Osteocyte (in vitro differentiated cells): ENCODE measurements at places on chromosomes 4 and X. TPM values are rescaled to one million over a fixed set of nuclear protein-coding genes. Genes with fewer than 3 reads are reported as not detected.
A peak's percentile ranks its signal among the peaks of the same experiment; 100 is the strongest.

DNA sequence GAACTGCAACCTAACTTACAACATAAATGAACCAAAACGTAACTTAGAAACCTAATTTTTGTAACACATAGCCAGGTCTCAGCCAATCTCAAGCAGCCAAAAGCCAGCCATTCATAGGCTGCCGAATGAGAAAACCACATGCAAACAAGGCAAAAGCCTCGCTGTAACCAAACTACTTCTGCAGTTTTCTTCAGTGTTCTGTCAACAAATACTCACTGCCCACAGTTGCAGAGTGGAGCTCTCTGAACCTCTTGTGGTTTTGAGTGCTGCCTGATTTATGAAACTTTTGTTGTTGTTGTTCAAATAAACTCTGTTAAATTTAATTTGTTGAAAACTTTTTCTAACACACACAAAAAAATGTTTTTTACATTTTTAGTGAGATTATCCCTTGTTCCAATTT is 251.2 kb downstream of the PAPSS1 start:
- H3K4me1 ChIP-seq: peaks cover 5% of the 10 kb centered on the region
- H3K4me3 ChIP-seq: no peak overlapping the region
- no peak for DNase-seq
- H3K27me3 ChIP-seq: peaks cover 3% of the 10 kb centered on the region
- no peaks in the 10 kb centered on the region for H3K36me3 ChIP-seq

GRCh38 chr4:141311246-141312204 is 90.8 kb downstream of the ZNF330 start:
- no peak overlapping the region for H3K27ac ChIP-seq
- peaks cover 5% of the 10 kb centered on the region for H3K4me1 ChIP-seq
- H3K4me3 ChIP-seq: no peak overlapping the region
- DNase-seq: no peak
- H3K27me3 ChIP-seq: peaks cover 31% of the 10 kb centered on the region

The FOXO4 gene
- total RNA-seq: 17.1 and 23.3 TPM in 2 replicates

GRCh38 chr4:152999346-153000075 is 63.4 kb downstream of the FHDC1 start:
- no peak overlapping the region for H3K4me3 ChIP-seq
- DNase-seq: no peak
- no peaks in the 10 kb centered on the region for H3K36me3 ChIP-seq

DNA sequence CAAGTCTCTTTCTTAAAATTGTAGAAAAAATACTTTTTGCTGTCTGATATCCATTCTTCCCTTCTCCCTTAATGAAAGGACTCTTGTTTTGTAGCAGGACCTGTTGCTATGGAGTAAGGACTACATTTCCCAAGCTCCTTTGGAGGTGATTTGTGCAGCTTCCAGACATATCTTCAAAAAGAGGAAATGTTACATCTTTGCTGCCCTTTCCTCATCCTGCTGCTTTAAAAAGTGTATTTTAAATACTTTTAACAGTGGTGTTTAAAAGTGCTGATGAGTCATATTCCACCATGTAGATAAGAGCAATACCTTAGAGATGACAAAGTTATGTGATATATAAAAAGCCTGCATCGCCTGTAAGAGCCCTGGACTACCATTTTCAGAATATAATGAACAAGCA is 98.7 kb downstream of the CFAP299 start:
- H3K4me1 ChIP-seq: no peaks in the 10 kb centered on the region
- no peaks in the 10 kb centered on the region for H3K36me3 ChIP-seq
- DNase-seq: no peak
- H3K27ac ChIP-seq: no peak overlapping the region

- no peak overlapping the region for H3K27ac ChIP-seq
- no peak for DNase-seq
- no peaks in the 10 kb centered on the region for H3K36me3 ChIP-seq
- H3K27me3 ChIP-seq: no peaks in the 10 kb centered on the region
These were observed 1157.4 kb downstream of the FAM133A start for GRCh38 chrX:94831364-94831763.

The GUCY1B1 gene
- total RNA-seq: 11.5 and 13.2 TPM in 2 replicates

The CD99L2 gene
- 61.9 and 66.3 TPM in 2 replicates for total RNA-seq

DNA sequence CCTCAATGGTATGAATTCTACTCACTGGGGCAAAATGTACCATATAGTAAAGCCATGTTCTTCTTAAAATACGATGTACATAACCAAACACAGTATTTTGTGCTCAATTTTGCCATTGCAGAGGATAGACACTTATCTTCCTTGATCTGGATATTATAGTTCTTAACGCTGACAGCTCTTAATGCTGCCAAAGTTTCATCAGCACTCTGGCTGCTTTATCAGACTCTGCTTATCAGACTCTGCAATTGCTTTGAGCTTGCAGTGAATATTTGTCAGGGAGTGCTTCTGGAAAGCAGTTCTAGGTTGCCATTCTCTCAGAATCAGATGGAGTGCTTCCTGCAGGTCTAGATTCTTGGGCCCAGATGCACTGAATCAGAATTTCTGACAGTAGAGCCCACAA is 863.1 kb downstream of the CCSER1 start:
- no peak overlapping the region for H3K4me3 ChIP-seq
- no peaks in the 10 kb centered on the region for H3K36me3 ChIP-seq
- DNase-seq: no peak

- H3K36me3 ChIP-seq: no peaks in the 10 kb centered on the region
- no peaks in the 10 kb centered on the region for H3K4me1 ChIP-seq
- peaks cover 41% of the 10 kb centered on the region for H3K27me3 ChIP-seq
- no peak overlapping the region for H3K27ac ChIP-seq
- DNase-seq: no peak
These were observed 136.9 kb upstream of the ZIC3 start for GRCh38 chrX:137428766-137429591.

GRCh38 chrX:132877954-132878536 is 80.4 kb downstream of the HS6ST2 start:
- no peaks in the 10 kb centered on the region for H3K27me3 ChIP-seq
- no peak for DNase-seq
- H3K36me3 ChIP-seq: no peaks in the 10 kb centered on the region
- H3K27ac ChIP-seq: no peak overlapping the region
- H3K4me1 ChIP-seq: peaks cover 27% of the 10 kb centered on the region

DNA sequence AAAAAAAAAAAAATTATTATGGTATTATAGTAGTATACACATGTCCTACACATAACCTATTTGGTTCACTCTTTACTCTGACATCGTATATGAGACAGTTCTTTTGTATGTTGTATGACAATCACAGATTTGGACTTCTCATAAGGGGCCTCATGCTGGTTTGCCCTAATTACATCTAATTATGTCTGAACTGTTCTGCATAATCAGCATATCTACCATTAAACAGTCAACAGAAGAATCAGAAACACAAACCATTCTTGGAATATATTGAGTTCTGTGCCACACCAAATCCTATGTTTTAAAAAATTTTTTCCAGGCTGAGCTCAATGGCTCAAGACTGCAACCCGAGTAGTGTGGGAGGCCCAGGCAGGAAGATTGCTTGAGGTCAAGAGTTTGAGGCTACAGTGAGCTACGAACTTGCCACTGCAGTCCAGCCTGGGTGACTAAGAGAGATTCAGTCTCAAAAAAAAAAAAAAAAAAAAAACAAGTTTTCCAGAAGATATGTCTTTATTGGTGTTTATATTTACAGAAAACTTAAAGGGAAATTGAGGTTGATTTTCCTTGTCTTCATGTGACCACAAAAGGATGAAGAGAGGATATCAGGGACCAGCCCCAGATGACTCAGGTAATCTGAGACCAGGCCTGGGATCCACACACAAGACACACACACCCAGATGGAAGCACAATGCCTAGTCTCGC is 22.2 kb downstream of the TRIM61 start:
- DNase-seq: no peak
- peak overlapping the region; percentile 51 for H3K4me3 ChIP-seq
- H3K27me3 ChIP-seq: peaks cover 16% of the 10 kb centered on the region
- H3K36me3 ChIP-seq: no peaks in the 10 kb centered on the region

DNA sequence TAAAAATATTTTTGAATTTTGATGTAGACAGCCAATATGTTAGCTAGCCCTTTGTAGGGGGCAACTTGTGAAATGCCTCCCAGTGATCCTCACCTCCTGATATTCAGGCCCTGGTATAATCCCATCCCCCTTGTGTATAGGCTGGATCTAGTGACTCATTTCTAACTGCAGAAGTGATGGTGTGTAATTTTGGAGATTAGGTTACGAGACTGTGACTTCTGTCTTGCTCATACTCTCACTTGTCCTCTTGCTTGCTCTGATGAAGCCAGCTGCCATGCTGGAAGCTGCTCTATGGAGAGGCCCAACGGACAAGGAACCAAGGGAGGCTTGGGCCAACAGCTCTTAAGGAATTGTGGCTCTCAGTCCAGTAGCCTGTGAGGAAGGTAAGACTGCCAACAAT is 61.7 kb downstream of the GPR82 start:
- H3K4me1 ChIP-seq: peaks cover 18% of the 10 kb centered on the region
- no peak for DNase-seq
- no peaks in the 10 kb centered on the region for H3K27me3 ChIP-seq

The SOD3 gene
- total RNA-seq: 3.4 and 4.5 TPM in 2 replicates

The TGIF2LX gene
- not detected in 2 replicates for total RNA-seq

GRCh38 chrX:37726346-37726745 is 40.8 kb downstream of the XK start:
- no peak for DNase-seq
- no peaks in the 10 kb centered on the region for H3K36me3 ChIP-seq
- H3K4me1 ChIP-seq: no peaks in the 10 kb centered on the region
- H3K4me3 ChIP-seq: no peak overlapping the region
- H3K27ac ChIP-seq: no peak overlapping the region

DNA sequence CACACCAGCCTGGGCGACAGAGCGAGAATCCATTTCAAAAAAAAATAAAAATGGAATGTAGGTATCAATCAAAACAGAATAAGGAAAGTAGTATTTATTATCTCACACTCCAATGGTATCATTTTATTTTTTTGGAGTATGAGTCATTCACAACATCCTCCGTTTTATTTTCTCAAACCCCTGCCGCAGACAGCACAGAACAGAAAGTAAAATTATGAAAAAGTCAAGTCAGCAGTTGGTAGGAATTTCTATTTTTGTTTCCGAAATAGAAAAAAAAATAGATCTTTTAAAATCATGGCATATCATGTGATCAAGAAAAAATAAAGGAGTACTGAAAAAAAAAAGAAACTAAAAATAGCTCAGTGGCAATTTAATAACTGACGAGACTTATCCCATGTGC is 490.7 kb upstream of the TENM3 start:
- H3K27me3 ChIP-seq: no peaks in the 10 kb centered on the region
- no peak for DNase-seq
- peaks cover 28% of the 10 kb centered on the region for H3K4me1 ChIP-seq
- peak overlapping the region; percentile 85 for H3K27ac ChIP-seq
- H3K4me3 ChIP-seq: peak overlapping the region; percentile 63

DNA sequence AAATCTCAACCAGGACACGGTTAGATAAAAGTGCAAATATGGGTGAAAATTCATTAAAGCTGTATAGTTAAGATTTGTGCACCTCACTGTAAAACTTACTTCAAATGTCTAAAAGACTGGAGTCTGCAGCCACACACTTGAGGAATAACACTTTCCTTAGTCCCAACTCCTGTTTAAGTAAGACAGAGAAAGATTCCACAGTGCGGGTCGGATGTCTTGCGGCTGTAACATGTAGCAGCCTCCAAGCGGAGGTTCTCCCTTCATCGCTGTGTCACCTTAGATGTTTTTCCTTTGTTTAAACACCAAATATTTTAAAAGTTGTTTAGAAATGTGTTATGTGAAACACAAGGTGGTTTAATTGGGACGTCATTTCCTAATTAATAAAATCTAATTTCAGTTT is 905 bp upstream of the MAEA start:
- peak overlapping the region; percentile 85 for H3K4me3 ChIP-seq
- H3K36me3 ChIP-seq: no peaks in the 10 kb centered on the region
- no peak for DNase-seq
- H3K27me3 ChIP-seq: no peaks in the 10 kb centered on the region
- peaks cover 33% of the 10 kb centered on the region for H3K4me1 ChIP-seq

The UGT2A1 gene
- not detected in 2 replicates for total RNA-seq

DNA sequence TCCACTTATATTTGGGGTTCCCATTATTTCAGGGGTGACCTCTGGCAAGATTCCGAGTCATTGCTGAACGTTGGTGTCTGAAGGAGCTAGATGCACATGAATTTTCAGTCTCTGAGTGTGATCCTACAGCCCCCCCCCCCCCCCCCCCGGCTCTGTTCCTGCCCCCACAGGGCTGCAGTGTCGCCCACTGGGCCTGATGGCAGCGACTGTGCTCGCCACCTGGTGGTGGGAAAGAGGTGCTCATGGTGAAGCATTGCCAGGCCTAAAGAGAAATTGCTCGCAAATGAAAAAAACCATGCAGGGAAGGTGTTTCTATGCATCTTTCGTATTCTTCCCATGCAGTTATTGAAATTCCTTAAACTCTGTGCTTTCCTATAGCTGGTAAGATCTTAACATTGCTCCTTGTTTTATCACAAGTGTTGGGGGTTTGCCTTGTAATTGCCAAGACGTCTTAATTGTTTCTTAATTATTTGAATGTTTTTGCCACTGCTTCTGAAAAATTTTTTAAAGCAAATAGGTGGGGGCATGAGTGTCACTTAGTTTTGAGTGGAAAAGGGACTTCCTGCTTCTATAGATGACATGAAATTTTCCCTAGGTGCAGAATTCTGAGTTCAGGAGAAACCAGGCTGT is 63.2 kb downstream of the CLDN22 start:
- H3K27me3 ChIP-seq: no peaks in the 10 kb centered on the region
- H3K4me3 ChIP-seq: no peak overlapping the region
- no peak for DNase-seq
- H3K4me1 ChIP-seq: no peaks in the 10 kb centered on the region

The SHROOM3 gene
- 3.8 and 4.8 TPM in 2 replicates for total RNA-seq

The SFRP2 gene
- total RNA-seq: 87.7 and 102 TPM in 2 replicates

GRCh38 chr4:86441175-86441936 is 81.5 kb upstream of the MAPK10 start:
- H3K27ac ChIP-seq: peak overlapping the region; percentile 79
- no peaks in the 10 kb centered on the region for H3K27me3 ChIP-seq
- H3K36me3 ChIP-seq: peaks cover 9% of the 10 kb centered on the region
- H3K4me3 ChIP-seq: peak overlapping the region; percentile 14

- H3K36me3 ChIP-seq: peaks cover 17% of the 10 kb centered on the region
- no peak overlapping the region for H3K4me3 ChIP-seq
- H3K27me3 ChIP-seq: no peaks in the 10 kb centered on the region
- no peak for DNase-seq
- H3K4me1 ChIP-seq: no peaks in the 10 kb centered on the region
These were observed 11.6 kb downstream of the SMIM20 start for GRCh38 chr4:25925486-25926201.

GRCh38 chr4:63493265-63493664 is 916.0 kb downstream of the TECRL start:
- peaks cover 2% of the 10 kb centered on the region for H3K27me3 ChIP-seq
- DNase-seq: no peak
- H3K4me3 ChIP-seq: no peak overlapping the region
- H3K36me3 ChIP-seq: no peaks in the 10 kb centered on the region
- no peaks in the 10 kb centered on the region for H3K4me1 ChIP-seq

GRCh38 chr4:13656569-13657405 is 29.3 kb upstream of the BOD1L1 start:
- peak overlapping the region; percentile 72 for H3K4me3 ChIP-seq
- H3K36me3 ChIP-seq: no peaks in the 10 kb centered on the region
- peaks cover 11% of the 10 kb centered on the region for H3K27me3 ChIP-seq
- H3K27ac ChIP-seq: peak overlapping the region; percentile 89
- peaks cover 23% of the 10 kb centered on the region for H3K4me1 ChIP-seq
- no peak for DNase-seq

The ASB9 gene
- total RNA-seq: not detected in 2 replicates
